AG09319 (cell line): ENCODE measurements at places on chromosomes 3 and 15.

GRCh38 chr3:7346364-7346763 is 485.4 kb downstream of the GRM7 start:
- no peak for DNase-seq

GRCh38 chr3:5347486-5347885 is 160.0 kb downstream of the EDEM1 start:
- DNase-seq: no peak

DNA sequence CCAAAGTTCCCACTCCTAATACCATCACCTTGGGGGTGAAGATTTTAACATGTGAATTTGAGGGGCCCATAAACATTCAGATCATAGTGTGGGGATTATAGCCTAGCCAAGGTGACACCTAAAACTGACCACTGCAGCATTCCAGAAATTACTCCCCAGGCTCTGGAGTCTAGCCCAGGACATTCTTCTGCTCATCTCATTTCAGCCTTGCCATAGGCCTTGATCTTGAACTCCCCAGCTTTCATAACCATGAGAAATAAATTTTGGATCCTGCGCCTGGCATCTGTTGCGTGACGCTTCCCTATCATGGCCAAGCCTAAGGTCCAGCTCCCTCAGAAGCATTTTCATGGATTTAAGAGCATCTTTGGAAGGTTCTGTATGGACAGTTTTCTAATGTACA is 502.9 kb upstream of the THBS1 start:
- DNase-seq: no peak

DNA sequence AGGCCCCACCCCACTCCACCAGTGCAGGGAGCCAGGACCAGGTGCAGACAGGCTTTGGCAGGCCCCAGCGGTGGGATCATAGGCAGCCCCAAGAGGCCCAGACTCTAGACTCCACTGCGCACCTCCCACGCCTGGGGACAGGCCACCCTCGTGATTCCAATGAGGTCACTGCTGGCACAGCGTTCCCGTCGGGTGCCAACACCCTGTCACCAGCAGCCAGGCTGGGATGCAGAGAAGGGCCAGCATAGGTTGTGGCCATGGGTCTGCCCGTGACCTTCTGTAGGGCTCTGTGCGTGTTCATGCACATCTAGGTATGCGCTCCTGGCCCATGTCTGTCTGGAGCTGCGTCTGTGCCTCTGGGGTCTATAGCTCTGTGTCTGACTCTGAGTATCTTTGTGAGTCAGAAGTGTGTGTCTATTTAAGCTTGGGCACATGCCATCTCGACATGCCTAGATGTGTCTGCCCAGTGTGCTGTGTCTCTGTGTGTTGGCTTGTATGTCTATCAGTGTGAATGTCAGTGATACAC is 13.0 kb downstream of the VIPR1 start:
- DNase-seq: no peak

GRCh38 chr3:9301091-9301490 is 51.6 kb upstream of the SRGAP3 start:
- no peak for DNase-seq
